ENCODE measurements at places on chromosomes 4 and X.

GRCh38 chr4:67101612-67102011, 443.7 kb downstream of the CENPC start:
- no peak for DNase-seq

DNA sequence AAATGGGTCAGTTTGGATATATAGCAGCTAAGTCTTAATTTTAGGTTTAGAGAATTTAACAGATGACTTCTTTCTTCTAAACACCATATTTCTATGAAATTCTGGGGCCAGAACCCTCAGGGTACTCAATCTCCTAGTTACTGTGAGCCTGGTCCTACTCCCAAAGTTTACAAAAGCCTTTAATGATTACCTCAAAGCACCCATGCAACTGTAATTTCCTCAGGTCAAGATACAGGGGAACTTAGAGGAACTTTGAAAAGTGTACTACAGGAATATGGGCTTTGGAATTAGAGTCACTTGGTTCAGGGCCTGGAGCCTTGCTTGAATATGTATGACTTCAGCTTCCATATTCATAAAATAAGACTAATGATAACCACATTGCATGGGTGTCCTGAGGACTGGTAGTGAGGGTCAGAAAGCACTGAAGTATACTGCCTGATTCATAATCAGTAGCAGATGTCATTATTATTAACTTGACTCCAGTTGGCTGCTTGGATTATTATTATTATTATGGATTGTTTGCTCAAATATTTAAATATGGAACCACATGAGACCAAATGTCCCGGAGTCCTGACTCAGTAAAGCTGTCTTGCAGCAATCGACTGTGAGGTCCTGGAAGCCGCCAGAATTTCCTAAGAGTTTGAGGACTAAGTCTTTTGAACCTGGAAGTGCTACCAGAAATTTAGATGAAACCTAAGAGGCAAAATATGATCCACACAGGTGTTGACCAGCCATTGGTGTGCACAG, 2.0 kb upstream of the ADH7 start:
- no peak for DNase-seq

- no peak for DNase-seq
These were observed 12.5 kb downstream of the CC2D2A start for GRCh38 chr4:15481961-15482745.

- DNase-seq, result no peak
These were observed 15.1 kb downstream of the C4orf36 start for GRCh38 chr4:86876894-86877685.

Data from SK-N-DZ (cell line).